Fibroblast of skin of right biceps (primary cell): ENCODE measurements at places on chromosomes 16 and 17.

GRCh38 chr16:67460168-67460567 is 20.8 kb downstream of the ATP6V0D1 start:
- no peak for DNase-seq

DNA sequence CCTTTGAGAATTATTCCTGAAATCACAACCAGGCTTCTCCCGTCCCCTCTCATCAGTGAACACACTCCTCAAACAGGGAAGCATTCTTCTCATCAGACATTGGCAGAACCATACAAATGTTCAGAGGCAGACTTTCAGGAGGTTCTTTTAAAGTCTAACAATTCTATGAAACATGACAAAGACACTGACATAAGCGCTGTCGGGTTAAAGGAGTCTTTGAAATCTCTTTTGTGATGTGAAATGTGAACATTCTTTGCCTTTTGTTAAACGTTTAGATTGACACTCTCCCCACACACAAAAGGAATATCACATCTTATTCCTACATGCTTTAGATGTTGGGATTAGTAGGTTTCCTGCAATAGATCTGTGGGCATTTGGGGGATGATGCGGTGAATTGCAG is 63.9 kb downstream of the NETO2 start:
- no peak for DNase-seq

- peak; percentile 46 for DNase-seq
These were observed 3.9 kb upstream of the C17orf99 start for GRCh38 chr17:78142119-78142861.

GRCh38 chr17:39095309-39095686 is 56.1 kb downstream of the PLXDC1 start:
- no peak for DNase-seq

GRCh38 chr17:70597774-70598173 is 428.4 kb downstream of the KCNJ2 start:
- DNase-seq = no peak

- peak; percentile 82 for DNase-seq
These were observed 101.4 kb upstream of the HSBP1 start for GRCh38 chr16:83706394-83706793.

DNA sequence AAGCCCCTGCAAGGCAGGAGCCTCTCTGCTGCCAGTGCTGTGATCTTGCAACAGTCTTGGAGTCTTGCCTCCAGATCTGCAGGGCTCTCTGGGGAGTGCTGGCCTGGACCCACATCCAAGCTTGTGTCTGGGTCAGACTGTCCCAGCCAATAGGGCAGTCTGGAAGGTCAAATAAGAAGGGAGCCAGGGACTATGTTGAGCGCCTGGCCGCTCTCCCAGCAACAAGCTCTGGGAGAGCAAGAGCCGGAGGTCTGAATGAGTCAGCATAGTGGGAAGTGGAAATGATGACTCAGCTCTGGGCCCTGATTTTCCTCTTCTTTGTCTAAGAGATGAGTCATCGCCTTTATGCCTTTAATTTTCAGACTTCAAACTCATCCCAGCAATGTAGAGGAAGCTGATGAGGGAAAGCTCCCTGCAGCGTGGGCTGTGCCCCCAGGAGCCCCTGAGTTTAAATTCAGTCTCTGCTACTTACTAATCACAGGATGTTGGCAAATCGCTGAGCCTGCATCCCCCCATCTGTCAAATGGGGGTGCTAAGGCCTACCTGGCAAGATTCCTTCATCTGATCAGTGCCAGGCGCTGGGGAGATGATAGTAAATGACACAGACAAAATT is 43.6 kb upstream of the HAPSTR1 start:
- peak; percentile 99 for DNase-seq

- peak; percentile 59 for DNase-seq
These were observed 2.3 kb upstream of the NT5M start for GRCh38 chr17:17300624-17301568.

GRCh38 chr17:81508639-81509206 is 3.9 kb downstream of the ACTG1 start:
- DNase-seq = peak; percentile 65

- DNase-seq = no peak
These were observed 143.7 kb downstream of the PRKCB start for GRCh38 chr16:23979441-23979840.

DNA sequence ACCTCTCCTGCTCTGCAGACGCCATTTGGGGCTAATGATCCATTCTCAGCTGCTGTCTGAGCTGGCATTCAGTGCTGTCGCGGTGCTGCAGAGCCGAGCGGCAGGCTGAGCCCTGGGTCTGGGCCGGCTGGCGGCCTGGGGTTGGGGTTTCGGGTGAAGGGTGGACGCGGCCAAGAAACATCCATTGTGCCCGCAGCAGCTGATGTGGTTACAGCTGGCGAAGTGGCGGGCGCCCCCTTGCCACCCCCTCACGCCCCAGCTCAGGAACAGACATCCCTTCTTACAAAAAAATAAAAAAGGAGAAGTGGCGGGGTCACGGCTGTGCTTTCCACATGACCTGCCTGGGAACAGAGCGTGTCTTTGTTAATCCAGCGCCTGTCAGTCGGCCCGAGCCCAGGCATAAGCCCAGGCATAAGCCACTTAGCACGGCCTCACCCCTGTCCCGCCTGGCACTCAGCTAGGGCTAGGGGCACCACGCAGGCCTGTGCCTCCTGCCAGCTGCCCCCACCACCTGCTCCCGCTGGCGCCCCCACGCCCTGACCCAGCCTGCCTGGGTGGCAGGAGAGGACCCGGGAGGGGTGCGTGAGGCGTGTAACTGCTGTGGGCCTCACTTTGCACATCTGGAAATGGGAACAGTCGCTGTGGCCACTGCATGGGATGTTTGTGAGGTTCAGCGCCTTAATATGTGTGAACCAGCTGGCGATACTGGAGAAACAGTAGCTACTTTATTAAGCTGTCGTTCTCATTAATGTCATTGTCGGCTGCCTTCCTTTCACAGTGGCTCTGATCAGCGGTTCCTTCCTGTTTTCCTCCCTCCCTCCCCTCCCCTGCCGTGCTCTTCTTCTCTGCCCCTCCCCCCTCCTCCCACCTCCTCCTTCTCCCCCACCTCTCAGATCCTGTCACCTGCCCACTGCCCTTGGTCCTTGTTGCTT is 197.7 kb upstream of the CIBAR2 start:
- DNase-seq = no peak

- no peak for DNase-seq
These were observed 137.9 kb downstream of the GAS7 start for GRCh38 chr17:10060526-10060925.

- DNase-seq = peak; percentile 47
These were observed 93.6 kb upstream of the MPHOSPH6 start for GRCh38 chr16:82263521-82264143.

DNA sequence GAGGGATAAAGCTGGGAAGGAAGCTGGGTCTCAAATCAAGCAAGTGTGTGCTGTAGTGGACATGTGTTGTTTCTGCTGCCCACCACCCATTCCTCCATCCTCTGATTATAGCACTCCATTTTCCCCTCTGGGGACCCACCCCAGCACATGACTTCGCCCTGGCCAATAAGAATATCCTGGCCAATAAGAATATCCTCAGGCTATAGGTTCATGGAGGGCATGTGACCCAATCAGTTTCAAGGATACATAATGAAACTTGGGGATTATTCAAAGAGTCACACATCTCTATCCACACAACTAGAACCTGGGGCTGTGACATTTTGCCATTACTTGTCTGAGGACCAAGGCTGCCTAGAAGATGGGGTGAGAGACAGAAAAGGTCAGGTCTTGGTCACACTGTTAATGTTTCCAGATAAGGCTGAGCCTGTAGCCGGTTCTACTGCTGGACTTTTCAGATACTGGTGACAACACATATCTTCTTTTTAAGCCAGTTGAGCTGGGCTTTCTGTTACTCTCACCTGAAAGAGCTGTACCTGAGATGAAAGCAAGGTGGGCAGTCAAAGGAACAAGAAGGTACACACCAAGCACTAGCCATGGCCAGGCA is 33.7 kb downstream of the MYO18A start:
- DNase-seq = no peak

DNA sequence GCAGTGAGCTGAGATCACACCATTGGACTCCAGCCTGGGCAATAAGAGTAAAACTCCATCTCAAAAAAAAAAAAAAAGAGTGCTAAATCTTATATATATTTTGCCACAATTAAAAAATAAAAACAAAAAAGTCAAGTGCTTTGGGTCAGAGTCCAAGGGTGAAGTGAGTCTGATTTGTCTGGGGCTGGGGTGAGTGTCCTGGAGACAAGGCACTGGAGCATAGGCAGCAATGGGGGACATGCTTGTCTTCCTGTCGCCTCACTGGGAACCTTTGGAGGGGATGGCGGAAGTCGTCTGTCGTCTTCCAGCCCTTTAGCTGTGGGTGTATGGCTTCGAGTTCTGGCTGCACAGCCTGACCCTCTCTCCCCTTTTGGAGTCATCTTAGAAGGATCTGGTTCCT is 167.1 kb downstream of the NTN1 start:
- DNase-seq = no peak

- DNase-seq = no peak
These were observed 30.3 kb upstream of the TOX3 start for GRCh38 chr16:52577130-52577706.

- DNase-seq = no peak
These were observed 60.5 kb upstream of the EFCAB3 start for GRCh38 chr17:62319846-62320245.

GRCh38 chr16:6124136-6124535 is 1026.5 kb upstream of the EEF2KMT start:
- DNase-seq = no peak

GRCh38 chr17:75945211-75945610 is 4.4 kb upstream of the FBF1 start:
- DNase-seq = no peak

DNA sequence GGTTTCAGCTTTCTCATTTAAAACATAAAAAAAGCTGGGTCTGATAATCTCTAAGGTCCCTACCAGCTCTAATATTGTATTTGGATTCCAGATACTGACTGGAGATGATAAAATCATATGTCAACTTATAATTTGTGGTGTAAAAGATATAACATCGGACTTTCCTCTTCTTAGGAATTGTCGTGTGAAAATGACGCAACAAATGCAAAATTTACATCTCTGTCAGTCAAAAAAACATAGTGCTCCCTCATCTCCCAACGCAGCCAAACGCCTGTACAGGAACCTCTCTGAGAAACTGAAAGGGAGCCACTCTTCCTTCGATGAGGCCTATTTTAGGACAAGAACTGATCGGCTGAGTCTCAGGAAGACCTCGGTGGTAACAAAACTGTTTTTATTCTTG is 197.3 kb downstream of the ANKFN1 start:
- DNase-seq = no peak

GRCh38 chr17:19897903-19898302 is 30.2 kb upstream of the ULK2 start:
- DNase-seq = peak; percentile 60

DNA sequence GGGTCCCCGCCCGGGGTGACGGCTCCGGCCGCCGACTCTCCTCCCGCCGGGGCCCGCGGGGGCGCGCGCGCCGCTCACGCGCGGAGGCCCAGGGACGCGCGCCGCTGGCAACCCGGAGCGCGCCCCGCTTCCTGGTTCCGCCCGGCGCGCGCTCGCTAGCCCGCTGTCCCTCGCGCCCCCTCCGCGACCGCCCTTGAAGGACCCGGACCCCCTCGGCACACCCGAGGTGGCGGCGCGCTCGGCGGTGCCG is at the start of gene STAT5B:
TSS of gene STAT5B (minus strand) at position 33 of the 250 bp plus-strand sequence. CDS start 44,264 bp downstream, outside the sequence.
- peak; percentile 75 for DNase-seq

GRCh38 chr17:81866440-81867169 is 4.5 kb downstream of the ARHGDIA start:
- DNase-seq = no peak

GRCh38 chr17:66214884-66215528 is 14.2 kb downstream of the APOH start:
- no peak for DNase-seq

- DNase-seq = peak; percentile 18
These were observed 90.7 kb downstream of the PITPNC1 start for GRCh38 chr17:67467500-67468455.

GRCh38 chr17:49821916-49822315 is 26.0 kb downstream of the TAC4 start:
- DNase-seq = no peak

GRCh38 chr16:67856927-67857546 is 9.5 kb upstream of the CENPT start:
- DNase-seq = no peak

GRCh38 chr17:37118366-37119137 is 169.8 kb downstream of the AATF start:
- DNase-seq = no peak

- DNase-seq = no peak
These were observed 70.0 kb upstream of the CIBAR2 start for GRCh38 chr16:85182286-85182685.

GRCh38 chr17:5416901-5417300 is 2.6 kb downstream of the NUP88 start:
- DNase-seq = no peak

- DNase-seq = no peak
These were observed 581 bp downstream of the CHST5 start for GRCh38 chr16:75535211-75535843.

DNA sequence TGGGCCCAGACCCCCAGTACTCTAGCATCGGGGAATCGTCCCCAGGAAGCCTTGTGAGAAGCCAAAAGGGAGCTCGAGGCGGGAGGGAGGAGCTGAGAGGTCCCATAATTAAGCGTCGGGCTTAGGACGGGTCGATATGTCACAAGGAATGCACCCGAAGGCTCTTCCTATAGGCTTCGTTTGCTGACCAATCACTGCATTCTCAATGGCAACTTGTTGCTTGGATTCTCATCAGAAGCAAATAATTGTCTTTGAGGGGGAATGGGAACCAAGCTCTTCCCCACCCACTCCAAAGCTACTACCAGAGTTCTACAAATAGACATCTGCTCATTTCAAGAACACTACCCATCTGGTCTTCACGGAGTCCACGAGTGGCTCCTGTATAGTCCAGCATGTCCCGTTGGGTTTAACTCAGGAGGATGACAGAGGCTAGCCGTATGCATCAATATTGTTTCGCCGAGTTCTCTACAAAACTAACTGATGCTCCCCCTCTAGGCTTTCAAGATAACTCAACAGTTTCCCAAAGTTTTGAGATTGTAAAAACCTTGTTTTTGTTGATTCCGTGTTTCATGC is 628 bp upstream of the BLMH start:
- DNase-seq = peak; percentile 61

DNA sequence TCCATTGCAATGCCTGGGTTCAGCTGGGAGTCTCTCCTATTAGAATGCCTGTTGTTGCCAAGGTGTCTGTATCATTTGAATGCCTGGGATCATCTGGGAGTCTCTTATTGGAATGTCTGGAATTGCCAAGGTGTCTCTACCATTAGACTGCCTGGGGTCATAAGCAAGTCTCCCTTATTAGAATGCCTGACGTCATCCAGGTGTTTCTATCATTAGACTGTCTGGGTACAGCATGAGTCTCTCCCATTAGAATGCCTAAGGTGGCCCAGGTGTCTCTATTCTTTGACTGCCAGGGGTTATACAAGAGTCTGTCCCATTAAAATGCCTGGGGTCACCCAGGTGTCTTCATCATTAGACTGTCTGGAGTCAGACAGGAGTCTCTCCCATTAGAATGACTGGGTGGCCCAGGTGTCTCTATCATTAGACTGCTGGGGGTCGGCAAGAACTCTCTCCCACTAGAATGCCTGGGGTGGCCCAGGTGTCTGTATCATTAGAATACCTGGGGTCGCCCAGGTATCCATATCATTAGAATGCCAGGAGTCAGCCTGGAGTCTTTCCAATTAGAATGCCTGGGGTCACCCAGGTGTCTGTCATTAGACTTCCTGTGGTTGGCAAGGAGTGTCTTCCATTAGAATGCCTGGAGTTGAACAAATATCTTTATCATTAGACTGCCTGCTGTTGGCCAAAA is 2274.0 kb downstream of the TP53TG3F start:
- DNase-seq = no peak

- peak; percentile 35 for DNase-seq
These were observed 34.7 kb upstream of the HNF1B start for GRCh38 chr17:37779554-37779953.
